ENCODE measurements at places on chromosomes 2 and 18. TPM values are rescaled to one million over a fixed set of nuclear protein-coding genes. Genes with fewer than 3 reads are reported as not detected.

DNA sequence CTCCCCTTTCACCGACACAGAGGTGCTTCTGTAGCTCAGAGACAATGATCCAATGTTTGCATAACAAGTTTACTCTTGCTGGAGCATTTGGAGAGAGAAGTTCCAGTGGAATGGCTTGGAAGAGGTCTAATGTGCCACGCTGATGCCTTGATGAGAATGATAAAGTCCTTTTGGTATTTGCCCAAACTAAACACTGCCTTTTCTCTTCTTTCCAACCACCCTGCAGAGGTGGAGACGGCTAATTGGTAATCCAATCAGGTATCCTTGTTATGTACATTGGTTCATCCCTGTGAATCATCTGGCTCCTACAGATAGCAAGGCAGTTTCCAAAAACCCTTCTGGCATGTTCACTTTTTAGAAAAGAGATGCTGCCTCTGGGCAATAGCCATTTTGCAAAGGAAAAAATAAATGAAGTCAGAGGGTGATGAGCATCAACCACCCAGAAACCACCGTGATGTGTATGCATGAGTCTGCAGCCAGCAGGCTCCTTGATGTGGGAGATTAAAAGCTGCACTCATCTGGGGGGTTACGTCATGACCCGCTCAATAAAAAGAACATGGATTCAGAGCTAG, 40.6 kb downstream of the KIAA2012 start:
- no peak for DNase-seq
- no peak overlapping the region for H3K27ac ChIP-seq
- no peaks in the 10 kb centered on the region for H3K27me3 ChIP-seq
- H3K4me3 ChIP-seq = no peak overlapping the region

DNA sequence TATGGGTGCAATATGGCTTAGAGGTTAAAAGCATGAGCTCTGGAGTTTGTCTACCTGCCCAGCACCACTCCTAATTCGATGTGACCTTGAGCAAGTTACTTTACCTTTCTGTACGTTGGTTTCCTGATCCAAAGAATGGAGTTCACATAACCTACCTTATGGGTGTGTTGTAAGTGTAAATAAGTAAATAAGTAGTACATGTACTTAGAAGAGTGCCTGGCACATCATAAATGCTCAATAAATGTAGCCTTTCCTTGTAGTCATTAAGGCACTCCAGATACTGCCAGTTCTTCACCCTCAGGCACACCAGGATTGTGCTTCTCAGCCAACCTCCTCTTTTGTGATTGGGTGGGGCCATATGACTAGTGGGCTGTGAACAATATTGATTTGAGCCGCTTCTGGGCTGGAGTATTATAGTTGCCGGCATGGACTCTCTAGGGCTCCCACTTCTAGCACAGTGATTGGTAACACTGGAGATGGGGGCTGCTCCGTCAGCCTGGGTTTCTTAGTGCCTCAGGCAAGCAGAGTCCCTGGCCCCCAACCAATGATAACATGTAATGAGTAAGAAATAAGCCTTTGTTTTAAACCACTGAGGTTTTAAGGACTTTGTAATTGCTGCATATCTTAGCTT, 101.7 kb upstream of the NOSTRIN start:
- peaks cover 16% of the 10 kb centered on the region for H3K4me1 ChIP-seq
- DNase-seq = no peak
- no peak overlapping the region for H3K4me3 ChIP-seq
- H3K36me3 ChIP-seq = peaks cover 8% of the 10 kb centered on the region

DNA sequence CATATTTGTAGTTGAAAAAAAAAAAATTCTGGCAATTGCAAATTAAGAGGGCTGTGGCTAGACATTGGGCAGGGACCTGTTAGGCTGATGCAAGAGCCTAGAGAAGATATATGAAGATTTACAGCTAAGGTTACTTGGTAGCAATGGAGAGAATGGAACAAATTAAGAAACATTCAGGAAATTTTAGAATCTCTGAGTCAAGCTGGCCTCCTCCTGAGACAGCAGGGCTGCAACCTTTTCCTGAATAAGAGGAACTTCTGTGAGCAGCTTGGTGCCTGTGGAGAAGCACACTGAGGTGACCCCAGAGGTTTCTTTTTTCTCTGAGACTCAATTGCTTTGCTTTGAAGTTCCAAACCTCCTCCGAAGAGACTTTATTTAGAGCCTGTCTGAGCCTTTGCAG, 118.6 kb upstream of the LRATD1 start:
- H3K4me1 ChIP-seq = peaks cover 5% of the 10 kb centered on the region
- no peak overlapping the region for H3K27ac ChIP-seq
- DNase-seq = no peak
- no peaks in the 10 kb centered on the region for H3K27me3 ChIP-seq

Gene IL36B
- not detected for total RNA-seq

DNA sequence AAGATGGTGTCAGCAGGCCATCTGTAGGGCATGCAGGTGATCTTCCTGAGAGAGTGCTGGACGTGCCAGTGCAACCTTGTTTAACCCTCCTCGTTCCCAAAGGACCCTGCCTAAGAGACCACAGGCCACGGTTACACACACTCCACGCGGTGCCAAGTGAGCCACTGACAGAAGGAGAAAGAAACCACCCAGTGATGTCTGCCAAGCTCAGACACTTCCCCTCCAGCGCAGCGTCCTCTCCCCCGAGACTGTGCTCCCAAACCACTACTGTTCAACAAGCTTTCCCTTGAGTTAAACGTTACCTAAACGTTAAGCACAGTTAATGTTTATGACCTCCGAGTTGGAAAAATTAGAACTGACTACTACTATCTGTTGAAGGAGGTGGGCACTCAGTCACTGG, 119.1 kb upstream of the NCK2 start:
- peaks cover 64% of the 10 kb centered on the region for H3K27me3 ChIP-seq
- no peaks in the 10 kb centered on the region for H3K4me1 ChIP-seq
- peaks cover 4% of the 10 kb centered on the region for H3K36me3 ChIP-seq

DNA sequence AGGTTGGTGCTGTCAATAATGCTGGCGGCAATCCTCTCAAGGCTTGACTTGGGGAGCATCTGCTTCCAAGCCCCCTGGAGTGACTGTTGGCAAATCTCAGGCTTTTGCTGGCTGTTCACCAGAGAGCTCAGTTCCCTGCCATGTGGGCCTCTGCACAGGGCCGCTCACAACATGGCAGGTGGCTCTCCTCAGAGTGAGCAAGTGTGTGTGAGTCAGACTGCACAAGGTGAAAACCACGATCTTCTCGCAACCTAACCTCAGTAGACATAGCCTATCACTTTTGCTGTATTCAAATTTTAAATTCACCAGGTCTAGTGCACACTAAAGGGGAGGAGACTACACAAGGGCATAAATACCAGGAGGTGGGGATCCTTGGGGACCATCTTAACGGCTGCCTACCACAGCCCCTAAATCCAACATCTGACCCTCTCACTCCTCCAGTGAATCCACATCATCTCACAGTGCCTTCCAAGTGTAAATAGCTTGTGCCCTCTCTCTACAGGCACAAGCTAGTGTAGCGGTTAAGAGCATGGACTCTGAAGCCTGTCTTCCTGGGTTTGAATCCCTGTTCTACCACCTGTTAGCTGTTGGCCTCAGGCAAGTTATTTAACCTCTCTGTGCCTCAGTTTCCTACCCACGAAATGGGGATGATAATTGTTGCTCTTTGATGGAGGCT, 187.7 kb upstream of the CXCR4 start:
- no peaks in the 10 kb centered on the region for H3K4me1 ChIP-seq
- no peak overlapping the region for H3K4me3 ChIP-seq
- DNase-seq = no peak
- H3K36me3 ChIP-seq = no peaks in the 10 kb centered on the region

GRCh38 chr2:84102274-84102673, 356.8 kb downstream of the SUCLG1 start:
- H3K27me3 ChIP-seq = no peaks in the 10 kb centered on the region
- DNase-seq = no peak
- no peaks in the 10 kb centered on the region for H3K4me1 ChIP-seq
- no peaks in the 10 kb centered on the region for H3K36me3 ChIP-seq
- H3K4me3 ChIP-seq = no peak overlapping the region

Gene SOWAHC
- total RNA-seq = 13.2 TPM

Gene FTCDNL1
- 0.34 TPM for total RNA-seq

- H3K4me3 ChIP-seq = no peak overlapping the region
- H3K4me1 ChIP-seq = peaks cover 19% of the 10 kb centered on the region
- H3K27me3 ChIP-seq = peaks cover 62% of the 10 kb centered on the region
- H3K36me3 ChIP-seq = peaks cover 2% of the 10 kb centered on the region
Measured at GRCh38 chr2:218982586-218983262, 2.3 kb downstream of the FEV start.

DNA sequence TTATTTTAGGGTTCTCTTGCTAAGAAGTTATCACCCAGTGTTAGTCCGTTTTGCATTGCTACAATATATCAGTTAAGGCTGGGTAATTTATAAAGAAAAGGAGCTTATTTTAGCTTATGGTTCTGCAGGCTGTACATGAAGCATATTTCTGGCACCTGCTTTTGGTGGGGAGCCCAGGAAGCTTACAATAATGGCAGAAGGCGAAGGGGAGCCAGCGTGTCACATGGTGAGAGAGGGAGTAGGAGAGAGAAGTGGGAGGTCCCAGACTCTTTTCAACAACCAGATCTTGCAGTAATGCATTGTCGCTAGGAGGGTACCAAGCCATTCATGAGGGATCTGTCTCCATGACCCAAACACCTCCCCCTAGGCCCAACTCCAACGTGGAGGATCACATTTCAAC, 688.8 kb upstream of the PIK3C3 start:
- H3K27me3 ChIP-seq = no peaks in the 10 kb centered on the region
- H3K36me3 ChIP-seq = no peaks in the 10 kb centered on the region
- no peak for DNase-seq
- H3K4me1 ChIP-seq = peaks cover 4% of the 10 kb centered on the region
- H3K4me3 ChIP-seq = no peak overlapping the region
- H3K27ac ChIP-seq = no peak overlapping the region

- no peak overlapping the region for H3K4me3 ChIP-seq
- no peaks in the 10 kb centered on the region for H3K4me1 ChIP-seq
- no peaks in the 10 kb centered on the region for H3K36me3 ChIP-seq
Measured at GRCh38 chr2:120383631-120384340, 37.9 kb downstream of the INHBB start.

GRCh38 chr2:70906439-70907005, 29.2 kb upstream of the ATP6V1B1 start:
- no peak overlapping the region for H3K4me3 ChIP-seq
- H3K4me1 ChIP-seq = peaks cover 24% of the 10 kb centered on the region
- no peaks in the 10 kb centered on the region for H3K27me3 ChIP-seq
- DNase-seq = no peak

- peaks cover 8% of the 10 kb centered on the region for H3K36me3 ChIP-seq
- DNase-seq = no peak
- H3K4me3 ChIP-seq = no peak overlapping the region
- H3K4me1 ChIP-seq = no peaks in the 10 kb centered on the region
Measured at GRCh38 chr2:68169308-68169707, 11.6 kb downstream of the PNO1 start.

Gene CD207
- not detected for total RNA-seq

DNA sequence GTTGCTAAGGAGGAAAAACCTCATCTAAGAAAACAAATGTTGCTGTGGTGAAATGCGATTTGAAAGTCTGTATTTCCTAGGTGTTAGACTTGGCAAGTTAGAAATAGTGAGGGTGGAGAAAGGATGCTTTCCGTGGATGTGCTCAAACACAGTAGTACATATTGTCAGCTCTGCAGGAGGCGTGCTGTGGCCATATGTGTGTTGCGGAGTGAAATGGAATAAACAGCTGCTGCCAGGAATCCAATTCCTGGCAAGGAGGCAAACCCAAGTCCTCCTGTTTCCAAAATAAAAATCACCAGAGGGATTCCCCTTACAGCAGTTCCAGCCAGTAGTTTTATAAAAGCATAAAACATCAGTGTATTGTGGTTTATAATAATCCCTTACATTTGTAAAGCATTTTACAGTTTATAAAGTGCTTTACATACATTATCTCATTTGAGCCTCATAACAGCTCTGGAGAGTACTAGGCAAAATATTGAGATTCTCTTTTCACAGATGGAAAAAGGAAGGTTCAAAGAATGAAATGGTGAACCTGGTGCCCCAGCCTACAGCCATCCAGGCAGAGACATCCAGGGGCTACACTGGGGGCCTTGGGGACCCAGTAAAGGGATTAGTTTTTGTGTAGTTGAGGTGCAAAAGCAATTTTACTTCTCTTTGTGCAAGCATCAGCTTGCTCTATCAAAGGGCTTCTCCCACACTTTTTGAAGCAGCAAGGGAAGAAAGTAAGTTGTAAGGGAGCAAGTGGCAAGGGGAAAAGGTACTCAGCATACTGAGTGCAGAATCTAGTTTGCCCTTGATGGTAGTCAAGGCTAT, 206.0 kb downstream of the AGPS start:
- DNase-seq = no peak
- H3K36me3 ChIP-seq = no peaks in the 10 kb centered on the region

- H3K36me3 ChIP-seq = no peaks in the 10 kb centered on the region
- H3K4me1 ChIP-seq = peaks cover 18% of the 10 kb centered on the region
- no peak for DNase-seq
- peaks cover 13% of the 10 kb centered on the region for H3K27me3 ChIP-seq
- H3K4me3 ChIP-seq = no peak overlapping the region
Measured at GRCh38 chr2:158745067-158745865, 49.9 kb upstream of the DAPL1 start.

- H3K4me3 ChIP-seq = no peak overlapping the region
- no peaks in the 10 kb centered on the region for H3K36me3 ChIP-seq
- H3K27me3 ChIP-seq = peaks cover 14% of the 10 kb centered on the region
- no peak for DNase-seq
- H3K27ac ChIP-seq = no peak overlapping the region
- peaks cover 5% of the 10 kb centered on the region for H3K4me1 ChIP-seq
Measured at GRCh38 chr2:199624958-199625357, 167.2 kb upstream of the SATB2 start.

All from chondrocyte (in vitro differentiated cells).